SJSA1 (cell line): ENCODE measurements at places on chromosomes 5 and 9. TPM values are rescaled to one million over a fixed set of nuclear protein-coding genes. Genes with fewer than 3 reads are reported as not detected.

The BSPRY gene
- total RNA-seq: not detected in 2 replicates

The ZNF366 gene
- total RNA-seq: not detected in 2 replicates

The ANKRA2 gene
- 10.2 and 13.8 TPM in 2 replicates for total RNA-seq

The ZNF483 gene
- total RNA-seq: 1.2 and 1.3 TPM in 2 replicates

DNA sequence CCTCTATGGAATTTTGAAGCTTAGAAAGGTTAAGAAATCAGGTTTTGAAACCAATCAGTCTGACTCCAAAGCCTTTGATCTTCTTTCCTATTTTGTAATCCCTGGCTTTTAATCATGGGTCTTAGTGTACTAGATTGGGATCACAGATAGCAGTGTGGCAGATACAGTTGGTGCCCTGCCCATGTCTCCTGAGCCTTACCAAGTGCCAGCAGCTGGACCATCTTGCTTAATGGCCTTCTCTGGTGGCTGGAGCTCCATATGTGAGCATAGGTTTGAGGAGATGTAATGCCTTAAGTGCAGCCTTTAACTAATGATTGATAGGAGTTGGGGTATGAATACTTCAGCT is 16.7 kb upstream of the RIC1 start:
- no peak for DNase-seq

GRCh38 chr9:22175972-22176545 is 167.0 kb upstream of the CDKN2B start:
- DNase-seq: no peak

- no peak for DNase-seq
Observed at GRCh38 chr5:77139001-77139400, 51.9 kb upstream of the ZBED3 start.

GRCh38 chr5:159010661-159011442 is 88.9 kb downstream of the EBF1 start:
- peak; percentile 73 for DNase-seq

The ADCY2 gene
- 0.21 TPM in 1 of 2 replicates, not detected in the other for total RNA-seq

DNA sequence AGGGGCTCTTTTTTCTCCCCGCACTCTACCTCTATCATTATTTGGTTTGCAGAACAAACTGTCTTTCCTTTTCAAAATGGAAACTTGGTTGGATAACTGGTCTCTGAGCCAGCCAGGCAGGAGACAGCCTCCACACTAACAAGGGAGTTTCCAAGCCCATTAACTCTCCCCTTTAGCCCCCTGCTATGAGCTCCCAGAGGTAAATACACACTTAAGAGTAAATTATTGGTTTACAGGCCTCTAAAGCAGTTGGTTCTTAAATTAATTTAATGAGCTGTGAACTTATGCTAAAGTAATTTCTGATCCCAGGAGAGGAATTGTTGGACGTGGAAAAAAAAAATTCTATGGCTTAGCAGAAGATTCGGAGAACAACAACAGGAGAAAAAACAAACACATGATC is 30.3 kb downstream of the EPB41L4A start:
- DNase-seq: no peak

DNA sequence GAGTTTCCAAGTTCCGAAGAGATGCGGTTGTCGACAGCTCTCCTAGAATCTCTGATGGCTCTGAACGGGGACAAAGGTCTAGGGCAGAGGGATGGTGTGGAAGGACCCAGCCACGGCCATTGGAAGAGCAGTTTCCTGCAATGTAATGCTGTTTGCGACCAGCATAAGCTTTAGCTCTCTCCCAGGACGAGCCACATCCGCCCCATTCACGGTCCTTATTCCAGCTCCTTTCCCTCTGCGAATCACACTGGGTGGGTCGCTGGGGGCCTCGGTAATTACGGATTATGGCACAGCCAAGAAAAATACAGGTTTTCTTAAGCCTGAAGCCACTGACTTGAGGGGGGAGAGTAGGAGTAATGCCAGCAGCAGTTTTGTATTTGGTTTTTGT is 22.7 kb downstream of the ANXA2R start:
- DNase-seq: no peak

DNA sequence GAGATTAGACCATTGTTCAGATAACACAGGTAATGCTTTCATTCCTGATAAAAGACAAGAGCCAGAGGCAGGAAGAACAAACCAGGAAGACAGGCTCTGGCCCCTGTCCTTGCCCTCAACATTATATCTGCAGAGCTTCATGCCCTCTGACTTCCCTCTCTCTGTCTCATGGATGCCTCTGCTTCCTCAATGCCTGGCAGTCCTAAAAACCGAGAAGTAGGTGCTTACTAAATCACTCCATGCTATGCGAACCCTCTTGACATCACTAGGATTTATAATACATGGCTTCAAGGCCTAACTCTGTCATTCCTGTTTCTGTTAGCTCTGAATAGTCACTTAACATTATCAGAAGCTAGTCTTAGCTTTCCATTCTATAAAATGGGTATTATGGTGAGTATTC is 117.8 kb downstream of the TLR4 start:
- DNase-seq: no peak

DNA sequence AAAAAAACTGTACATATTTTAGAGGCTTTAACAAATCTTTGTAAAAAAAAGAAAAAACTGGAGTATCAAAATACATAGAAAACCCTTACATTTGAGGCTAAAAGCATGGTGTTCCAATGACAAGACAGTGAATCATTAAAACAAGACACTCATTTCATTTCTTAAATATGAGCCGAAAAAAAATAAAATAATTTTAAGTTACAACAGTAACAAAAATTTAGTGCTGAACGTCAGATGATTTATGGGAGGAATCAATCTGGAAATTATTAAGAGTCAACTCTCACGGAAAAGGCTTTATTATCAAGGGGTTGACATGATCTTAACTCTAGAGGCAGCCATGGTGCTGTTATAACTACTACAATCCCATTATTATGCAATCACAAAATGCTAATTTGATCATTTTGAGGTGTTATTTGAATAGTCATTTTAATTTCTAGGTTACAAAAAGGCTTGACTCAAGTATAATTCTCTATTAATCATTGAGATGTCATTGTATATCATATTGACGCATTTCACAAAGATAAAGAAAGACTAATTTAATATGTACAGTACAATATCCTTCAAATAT is 51.9 kb downstream of the MAPKAP1 start:
- no peak for DNase-seq

The KIAA1958 gene
- total RNA-seq: 0.09 and 1.1 TPM in 2 replicates

DNA sequence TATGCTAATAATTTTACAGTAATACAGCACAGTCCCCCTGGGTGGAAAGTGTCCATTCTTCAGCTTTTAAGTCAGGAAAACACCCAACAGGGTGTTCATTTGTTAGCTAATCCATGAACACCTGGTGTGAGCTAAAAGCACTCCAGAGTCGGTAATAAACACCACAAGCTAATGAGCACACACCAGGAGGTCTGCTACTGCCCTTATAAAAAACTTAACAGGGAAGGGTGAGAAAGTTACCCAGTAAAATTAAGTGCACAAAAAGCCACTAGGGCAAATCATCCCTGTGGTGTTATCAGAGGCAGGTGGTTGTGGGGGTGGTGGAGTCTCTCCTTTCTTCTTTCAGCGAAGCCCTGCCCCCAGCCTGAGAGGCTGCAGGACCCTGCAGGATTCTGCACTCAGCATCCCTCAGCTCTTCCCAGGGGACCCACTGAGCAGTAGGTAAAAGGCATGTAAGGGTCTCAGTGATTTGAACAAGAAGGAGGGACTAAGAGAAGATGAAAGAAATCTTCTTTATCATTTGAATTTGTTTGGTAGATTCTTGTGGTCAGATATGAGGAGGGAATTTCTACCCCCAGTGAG is 14.4 kb downstream of the GDNF start:
- no peak for DNase-seq

The GRM6 gene
- not detected in 2 replicates for total RNA-seq

- DNase-seq: no peak
Observed at GRCh38 chr5:170523142-170523551, 19.3 kb downstream of the KCNIP1 start.

DNA sequence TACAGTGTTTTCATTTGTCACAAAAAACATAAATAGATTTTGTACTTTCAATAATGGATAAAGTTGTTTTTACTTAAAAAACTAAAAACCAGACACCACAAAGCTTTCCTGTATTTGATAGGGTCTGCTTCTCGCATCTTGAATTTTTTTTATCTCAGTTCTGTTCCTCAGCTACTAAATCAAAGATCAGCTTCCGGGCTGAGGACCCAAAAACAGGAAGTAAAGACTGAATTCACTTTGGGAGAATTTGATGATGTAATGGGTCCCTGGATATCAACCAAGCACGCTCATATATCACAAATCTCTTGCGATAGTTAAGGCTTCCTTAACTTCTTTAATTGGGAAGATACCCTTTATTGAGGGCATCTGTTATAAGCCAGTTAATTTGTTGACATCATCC is 24.1 kb downstream of the ITK start:
- DNase-seq: no peak

DNA sequence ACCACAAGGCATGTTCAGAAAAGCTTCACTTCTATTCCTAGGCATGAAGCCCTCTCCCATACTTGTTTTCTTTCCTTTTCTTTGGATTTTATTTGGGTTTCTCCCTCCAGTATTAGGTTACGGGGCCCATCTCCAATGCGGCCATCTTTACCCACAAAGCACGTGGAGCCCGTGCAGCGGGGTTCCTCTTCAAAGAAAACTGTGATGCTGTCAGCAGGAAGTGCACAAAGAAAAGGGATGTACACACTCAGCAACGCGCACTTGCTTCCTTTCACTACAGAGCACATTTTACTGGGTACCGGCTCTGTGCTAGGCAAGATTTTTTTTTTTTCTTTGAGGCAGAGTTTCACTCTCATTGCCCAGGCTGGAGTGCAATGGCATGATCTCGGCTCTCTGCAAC is 106.6 kb downstream of the COL23A1 start:
- DNase-seq: no peak

The SECISBP2 gene
- total RNA-seq: 13.5 and 25.5 TPM in 2 replicates

DNA sequence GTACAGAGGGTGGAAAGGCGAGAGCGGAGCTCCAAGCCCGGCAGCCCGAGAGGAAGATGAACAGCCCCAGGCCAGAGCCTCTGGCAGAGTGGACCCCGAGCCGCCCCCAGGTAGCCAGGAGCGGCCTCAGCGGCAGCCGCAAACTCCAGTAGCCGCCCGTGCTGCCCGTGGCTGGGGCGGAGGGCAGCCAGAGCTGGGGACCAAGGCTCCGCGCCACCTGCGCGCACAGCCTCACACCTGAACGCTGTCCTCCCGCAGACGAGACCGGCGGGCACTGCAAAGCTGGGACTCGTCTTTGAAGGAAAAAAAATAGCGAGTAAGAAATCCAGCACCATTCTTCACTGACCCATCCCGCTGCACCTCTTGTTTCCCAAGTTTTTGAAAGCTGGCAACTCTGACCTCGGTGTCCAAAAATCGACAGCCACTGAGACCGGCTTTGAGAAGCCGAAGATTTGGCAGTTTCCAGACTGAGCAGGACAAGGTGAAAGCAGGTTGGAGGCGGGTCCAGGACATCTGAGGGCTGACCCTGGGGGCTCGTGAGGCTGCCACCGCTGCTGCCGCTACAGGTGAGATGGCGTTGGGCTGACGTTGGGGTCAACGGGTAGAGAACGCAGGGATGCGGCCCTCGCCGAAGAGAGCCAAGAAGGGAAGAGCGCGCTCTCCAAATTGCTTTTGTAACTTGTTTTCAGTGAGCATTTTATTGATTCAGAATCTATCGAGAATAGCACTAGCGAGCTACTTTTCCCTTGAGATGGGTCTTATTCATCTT is at the start of gene PTGER4:
PTGER4 (plus strand) TSS at position 3 of the 769 bp plus-strand sequence. CDS start 1,079 bp downstream, outside the sequence.
- peak; percentile 44 for DNase-seq

The C5 gene
- total RNA-seq: 2.4 and 2.7 TPM in 2 replicates

DNA sequence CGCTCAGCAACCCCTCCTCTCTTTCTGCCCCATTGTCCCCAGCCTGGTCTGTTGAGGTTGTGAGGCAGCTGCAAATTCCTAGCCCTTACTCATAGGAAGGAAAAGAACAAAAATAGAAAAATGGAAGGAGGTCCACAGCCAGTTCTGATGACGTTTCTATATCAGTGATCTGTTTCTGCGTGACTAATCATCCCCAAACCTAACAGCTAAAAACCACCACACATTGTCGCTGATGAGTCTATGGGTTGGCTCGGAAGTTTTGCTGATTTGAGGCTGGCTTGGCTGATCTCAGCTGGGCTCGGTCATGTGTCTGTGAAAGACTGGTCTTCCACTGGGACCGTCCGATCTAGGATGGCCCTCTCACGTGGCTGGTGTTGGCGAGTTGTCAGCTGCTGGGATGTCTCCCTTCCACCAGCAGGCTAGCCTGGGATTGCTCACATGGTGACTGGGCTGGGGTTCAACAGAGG is 200.6 kb upstream of the ZNF618 start:
- DNase-seq: peak; percentile 92

GRCh38 chr9:94586316-94586715 is 7.3 kb downstream of the FBP2 start:
- DNase-seq: no peak

DNA sequence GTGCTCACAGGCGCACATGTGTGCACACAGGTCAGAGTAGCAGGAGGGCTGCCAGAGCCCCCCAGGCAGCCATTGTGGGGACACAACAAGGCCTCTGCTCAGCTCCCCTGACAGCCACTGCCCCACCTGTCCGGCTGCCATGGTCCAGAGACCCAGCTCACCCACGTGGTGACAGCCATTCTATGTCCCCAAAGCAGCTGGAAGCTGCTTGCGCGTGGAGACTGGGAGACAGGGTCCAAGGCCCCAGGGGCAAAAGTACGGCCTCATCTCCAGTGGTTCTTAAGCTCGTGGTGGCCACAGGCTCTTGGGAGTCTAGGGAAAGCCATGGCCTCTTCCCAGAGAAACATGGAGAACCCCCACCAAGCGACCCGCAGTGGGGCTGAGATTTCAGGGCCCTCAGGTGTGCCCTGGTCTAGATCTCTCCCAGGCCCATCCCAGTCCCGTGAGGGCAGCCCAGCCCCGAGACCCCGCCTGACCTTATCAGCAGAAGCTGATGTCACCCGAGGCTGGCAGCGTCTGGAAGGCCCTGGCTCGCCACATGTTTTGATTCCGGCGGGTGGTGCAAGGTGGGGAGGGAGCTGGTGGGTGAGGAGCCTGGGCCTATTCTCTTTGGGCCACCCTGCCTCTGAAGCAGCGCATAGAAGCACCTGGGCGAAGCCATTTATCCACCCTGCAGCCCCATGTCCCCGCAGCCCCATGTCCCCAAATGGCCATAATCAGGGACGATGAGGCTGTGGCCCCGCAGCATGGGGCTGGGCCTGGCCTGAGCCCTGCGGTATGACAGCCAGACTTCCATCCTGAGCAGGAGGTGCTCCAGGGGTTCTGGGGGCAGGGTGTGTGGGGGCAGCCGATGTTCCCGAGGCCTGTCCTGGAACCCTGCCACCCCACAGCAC is 31.7 kb downstream of the GLT6D1 start:
- no peak for DNase-seq

DNA sequence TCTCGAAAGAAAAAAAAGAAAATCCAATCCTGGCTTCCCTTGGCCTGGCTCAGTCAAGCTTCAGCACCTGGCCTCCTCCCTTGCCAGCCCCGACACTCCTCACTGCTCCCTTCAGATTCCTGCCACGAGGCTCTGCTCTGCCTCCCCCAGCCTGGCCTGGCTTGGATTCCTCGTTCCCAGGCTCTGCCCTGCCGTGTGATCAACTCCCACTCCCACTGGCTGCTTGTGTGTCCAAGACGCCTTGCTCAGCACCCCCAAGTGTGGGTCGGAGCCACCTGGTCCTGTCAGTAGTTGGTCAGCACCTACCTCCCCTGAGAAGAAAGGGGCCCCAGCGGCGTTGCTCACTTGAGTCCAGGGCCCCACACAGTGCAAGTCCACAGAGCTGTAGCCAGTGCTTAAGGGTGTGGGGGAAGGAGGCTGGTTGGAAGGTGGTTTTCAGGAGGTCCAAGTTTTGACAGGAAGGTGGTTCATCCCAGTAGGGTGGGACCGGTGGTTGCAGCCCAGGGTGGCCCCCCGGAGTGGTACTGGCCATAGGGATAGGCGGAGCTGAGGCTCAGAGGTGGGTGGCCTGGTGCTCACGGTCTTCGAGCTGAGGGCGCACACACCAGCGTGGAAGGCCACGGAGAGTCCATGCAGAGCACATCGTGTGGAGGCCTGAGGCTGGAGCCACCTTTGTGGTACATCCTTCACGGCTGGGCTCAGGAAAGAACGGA is 46.4 kb downstream of the JADE2 start:
- DNase-seq: no peak
